Stimulated activated CD4-positive, alpha-beta T cell treated with anti-CD3 and anti-CD28 coated beads, Interleukin-4, amount 100 ng/mL, for 1 hour (primary cell): ENCODE measurements at places on chromosomes 6 and 20.

DNA sequence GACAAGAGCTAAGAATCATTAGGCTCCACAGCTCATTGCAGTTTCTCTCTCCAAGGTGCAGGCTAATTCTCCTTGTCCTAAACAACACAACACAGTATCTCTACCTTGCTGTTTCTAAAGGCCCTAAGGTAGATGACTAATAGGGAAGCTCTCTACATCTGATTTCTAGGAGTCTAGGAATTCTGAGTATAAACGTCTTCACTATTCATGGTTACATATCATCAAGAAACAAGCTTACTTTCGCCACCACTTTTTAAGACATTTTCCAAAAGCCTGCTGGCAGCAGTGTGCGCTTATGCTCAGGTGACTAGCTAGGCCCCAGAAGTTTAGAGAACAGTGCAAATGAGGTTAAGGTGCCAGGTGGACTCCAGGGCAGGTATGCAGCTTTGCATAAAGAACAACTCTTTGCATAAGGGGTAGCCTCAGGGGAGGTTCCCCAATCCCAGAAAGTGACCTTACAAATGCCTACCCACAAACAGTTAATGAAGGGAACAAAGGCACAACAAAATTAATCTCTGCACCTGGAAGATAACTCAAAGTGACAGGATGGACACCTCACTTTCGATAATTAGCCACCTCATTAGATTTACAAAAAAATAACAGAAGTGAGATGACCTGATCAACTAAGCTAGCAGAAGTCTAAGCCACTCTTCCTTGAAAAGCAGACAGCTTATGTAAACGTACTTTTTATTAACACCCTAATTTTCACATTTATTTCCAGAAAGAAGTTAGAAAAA, 20.1 kb downstream of the B4GALT5 start:
- DNase-seq = no peak

GRCh38 chr6:34381081-34381480, 11.4 kb downstream of the NUDT3 start:
- DNase-seq = no peak

DNA sequence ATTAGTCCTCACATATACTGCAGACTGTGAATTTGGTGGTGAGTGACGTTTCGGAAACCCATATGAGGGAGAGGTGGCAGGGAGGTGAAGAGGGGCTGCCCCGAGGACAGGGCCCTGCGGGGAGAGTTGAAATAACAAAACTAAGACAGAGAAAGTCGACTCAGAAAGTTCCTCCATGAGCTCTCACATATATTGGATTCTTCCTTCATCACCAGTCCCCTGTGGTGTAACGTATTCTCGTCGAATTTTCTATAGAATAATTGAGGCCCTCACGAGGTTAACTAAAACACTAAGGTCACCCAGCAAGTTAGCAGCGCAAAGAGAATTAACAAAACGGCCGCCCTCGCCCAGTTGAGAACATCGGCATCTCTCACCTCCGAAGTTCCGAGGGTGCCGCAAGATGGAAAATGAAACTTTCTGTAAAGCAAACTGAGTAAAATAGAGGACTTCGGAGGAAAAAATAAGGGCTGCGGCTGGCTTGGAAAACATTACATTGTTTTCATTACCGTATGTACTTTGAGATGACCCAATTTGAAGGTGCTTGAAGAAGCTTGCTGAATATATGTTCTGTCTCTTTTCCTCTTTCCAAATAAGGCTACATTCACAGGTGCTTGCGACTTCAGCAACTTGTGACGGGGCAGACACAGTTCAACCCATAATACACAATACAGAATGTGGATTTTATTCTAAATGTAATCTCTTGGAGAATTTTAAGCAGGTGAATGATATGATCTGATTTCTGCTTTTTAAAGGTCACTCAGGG, 490.9 kb upstream of the JARID2 start:
- peak; percentile 45 for DNase-seq

DNA sequence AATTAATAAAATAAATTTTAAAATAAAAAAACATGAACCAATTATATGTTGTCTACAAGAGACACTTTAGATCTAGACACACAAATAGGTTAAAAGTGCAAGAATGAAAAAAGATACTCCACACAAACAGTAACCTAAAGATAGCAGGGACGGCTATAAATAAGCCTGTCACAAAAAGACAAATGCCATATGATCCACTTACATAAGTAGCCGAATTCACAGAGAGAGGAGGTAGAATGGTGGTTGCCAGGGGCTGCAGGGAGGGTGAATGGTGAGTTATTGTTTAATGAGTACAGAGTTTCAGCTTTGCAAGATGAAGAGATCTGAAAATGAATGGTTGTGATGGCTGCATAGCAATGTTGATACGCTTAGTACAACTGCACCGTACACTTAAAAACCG, 32.7 kb downstream of the KATNA1 start:
- DNase-seq = no peak

DNA sequence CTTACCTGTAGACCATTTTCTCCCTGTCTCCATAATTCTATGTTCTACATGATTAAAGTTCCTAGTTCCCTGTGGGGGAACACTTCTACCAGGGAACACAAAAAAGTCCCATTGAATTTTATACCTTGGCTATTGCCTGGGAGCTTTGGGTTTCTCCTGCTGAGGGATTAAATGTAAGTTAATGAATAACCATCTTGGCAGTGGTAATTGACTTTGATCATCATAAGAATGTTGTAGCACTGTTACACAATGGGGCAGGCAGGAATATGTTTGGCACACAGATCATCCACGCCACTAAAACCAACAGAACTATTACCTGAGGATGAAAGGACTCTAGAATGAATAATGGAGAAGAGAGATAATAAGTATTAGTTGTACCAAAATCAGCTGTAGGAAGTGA, 1106.2 kb upstream of the GJE1 start:
- no peak for DNase-seq

GRCh38 chr6:168590406-168590805, 149.4 kb downstream of the SMOC2 start:
- no peak for DNase-seq

DNA sequence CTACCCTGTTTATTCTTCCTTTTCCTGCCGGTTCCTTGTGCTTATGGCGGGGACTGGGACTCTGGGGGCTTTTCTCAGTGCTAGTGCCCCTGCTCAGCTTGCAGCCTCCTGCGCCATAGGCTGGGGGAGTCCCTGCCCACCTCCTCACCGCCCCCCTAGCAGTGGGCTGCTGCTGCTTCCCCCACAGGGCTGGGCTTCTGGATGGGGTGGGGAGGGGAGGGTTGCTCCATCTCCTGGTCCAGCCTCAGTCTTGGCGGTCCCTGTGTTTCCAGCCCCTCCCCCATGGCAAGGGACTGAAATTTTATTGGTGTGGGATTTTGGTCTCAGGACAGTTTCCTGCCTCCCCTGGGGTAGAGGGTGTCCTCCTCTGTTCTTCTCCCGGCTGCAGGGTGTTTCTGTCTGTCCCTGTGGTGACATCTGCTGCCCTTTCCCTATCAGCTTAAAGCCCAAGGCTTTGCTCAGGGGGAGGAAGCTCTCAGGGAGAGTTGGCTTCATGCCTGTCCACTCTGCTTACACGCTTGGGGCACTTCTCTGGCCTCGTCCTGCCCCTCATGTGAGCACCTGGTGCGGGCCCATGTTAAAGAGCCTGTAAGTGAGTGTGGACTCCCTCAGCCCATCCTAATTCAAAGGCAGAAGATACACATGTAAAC, 100.6 kb downstream of the HIVEP1 start:
- DNase-seq = no peak

GRCh38 chr6:158808442-158808833, 10.7 kb downstream of the EZR start:
- no peak for DNase-seq

DNA sequence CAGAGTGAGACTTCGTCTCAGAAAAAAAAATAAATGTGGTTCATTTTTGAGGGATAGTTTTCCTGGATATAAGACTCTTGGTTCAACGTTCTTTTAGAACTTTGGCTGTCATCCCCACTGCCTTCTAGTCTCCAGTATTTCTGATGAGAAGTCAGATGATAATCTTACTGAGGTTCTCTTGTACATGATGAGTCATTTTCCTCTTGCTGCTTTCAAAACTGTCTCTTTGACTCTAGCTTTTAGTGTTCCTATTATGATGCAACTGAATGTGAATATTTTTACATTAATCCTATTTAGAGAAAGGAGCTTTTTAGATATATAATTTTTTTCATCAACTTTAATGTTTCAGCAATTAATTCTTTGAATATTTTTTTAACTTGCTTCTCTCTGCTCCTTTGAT, 46.0 kb upstream of the OR14J1 start:
- no peak for DNase-seq

DNA sequence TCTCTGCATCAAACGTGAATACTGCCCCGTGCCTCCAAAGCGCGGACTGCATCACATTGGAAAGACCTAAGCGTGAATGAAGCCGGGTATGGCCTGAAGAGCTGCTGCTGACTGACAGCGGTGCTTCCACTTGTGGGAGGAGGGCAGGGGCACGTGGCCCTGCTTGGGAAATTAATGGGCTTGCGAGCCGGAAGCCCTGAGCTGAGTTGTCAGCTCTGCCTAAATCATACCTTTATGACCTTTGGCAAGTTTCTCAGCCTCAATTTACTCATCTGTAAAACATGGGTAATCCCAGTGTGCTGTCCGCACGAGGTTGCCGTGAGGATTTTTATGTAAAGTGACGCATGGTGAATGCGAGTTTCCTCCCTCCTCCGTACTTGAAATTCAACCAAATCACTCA, 67.0 kb upstream of the FOXQ1 start:
- DNase-seq = no peak
